Mucosa of descending colon (tissue), 3 donors: ENCODE measurements at places on chromosomes 7 and 10. TPM values are rescaled to one million over a fixed set of nuclear protein-coding genes. Genes with fewer than 3 reads are reported as not detected.

- DNase-seq = no peak
These were observed 74.1 kb downstream of the ZMYND11 start for GRCh38 chr10:209357-209756.

DNA sequence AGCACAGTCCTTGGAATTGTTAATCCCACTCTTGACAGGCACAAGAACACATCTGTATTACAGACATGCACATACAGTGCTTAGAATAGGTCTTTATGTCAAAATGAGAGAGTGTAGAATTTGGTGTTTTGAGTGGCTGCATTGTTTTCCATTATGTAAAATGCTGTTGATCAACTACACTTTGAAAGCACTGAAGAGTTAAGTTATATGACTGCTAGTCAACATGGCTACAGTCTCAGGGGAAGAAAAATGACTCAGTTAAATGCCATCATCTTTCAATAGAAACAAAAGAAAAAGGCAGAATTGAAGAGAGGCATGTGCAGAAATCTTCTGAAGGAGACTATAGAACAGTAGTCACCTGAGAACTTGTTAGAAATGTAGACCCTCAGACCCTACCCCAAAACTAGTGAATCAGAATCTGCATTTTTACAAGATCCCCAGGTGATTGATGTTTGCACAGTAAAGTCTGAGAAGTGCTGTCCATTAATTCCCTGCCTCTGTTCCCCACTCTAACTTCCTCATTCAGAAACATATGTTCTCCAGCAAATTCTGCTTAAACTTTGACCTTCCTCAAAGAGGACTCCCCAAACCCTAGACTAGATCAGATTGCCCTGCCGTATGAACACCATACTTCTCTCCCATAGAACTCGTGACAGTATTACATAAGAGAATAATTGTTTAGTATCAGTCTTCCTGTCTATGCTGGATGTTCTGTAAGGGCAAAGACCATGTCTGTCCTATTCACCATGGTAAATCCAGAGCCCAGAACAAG is 16.0 kb downstream of the SND1 start:
- DNase-seq = no peak

Gene ZC3HAV1
- 36.5 TPM for total RNA-seq

Gene TRIM73
- total RNA-seq = 5.7 TPM

DNA sequence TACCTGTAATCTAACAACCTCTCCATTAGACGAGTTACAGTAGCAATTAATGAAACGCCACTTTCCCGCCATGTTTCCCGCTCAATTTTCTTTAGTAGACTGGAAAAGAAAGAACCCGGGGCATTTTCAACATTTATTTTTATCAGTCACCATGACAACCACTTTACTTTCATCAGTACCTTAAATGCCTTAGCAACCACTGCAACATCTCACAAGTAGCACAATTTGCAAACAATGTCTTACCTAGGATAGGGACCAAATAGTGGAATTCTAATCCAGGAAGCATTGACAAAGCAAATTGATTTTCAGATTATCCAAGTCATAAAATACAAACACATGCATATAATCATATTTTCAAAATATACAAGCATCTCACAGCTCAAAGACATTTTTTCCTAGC is 221.6 kb upstream of the IMMP2L start:
- DNase-seq = no peak

- DNase-seq = no peak
These were observed 17.1 kb downstream of the CELF2 start for GRCh38 chr10:11034762-11035161.

DNA sequence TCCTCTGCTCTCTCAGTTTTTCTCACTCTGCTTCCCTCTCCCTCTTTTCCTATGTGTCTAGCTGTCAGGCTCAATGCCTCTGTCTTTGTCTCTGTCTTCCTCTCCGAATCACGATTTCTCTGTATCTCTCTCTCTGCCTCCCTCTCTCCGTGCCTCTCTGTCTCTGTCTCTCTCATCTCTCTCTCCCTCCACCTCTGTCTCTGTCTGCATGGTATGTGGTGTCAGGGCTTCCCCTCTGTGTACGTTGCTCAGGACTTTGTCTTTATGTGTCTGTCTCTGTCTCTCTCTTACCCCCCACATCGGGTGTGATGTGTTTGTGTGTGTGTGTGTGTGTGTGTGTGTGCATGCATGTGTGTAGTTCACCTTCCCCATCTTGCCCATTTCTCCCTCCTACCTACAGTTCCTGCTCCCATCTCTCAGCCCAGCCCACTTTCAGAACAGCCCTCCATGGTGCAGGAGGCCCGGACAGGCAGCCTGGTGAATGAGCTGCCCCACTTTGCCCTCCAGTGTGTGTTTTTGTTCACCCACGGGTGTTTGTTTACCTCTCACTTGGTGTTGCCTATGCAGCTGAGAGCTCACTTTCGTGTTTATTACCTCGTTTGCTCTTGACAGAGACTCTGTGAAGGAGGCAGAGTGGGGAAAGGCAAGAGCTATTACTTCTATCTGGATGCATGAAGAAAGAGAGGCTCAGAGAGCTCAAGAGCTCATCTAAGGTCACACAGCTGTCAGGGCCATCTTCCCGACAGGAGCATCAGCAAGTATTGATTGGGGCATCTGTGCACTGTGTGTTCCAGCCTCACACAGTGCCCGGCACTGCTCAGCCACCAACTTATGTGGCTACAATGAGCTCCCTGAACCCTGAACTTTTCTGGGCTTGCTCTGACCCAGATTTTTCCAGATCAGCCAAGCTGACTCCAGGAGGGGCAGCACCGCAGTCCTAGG is 163.5 kb upstream of the ZMIZ1 start:
- no peak for DNase-seq

DNA sequence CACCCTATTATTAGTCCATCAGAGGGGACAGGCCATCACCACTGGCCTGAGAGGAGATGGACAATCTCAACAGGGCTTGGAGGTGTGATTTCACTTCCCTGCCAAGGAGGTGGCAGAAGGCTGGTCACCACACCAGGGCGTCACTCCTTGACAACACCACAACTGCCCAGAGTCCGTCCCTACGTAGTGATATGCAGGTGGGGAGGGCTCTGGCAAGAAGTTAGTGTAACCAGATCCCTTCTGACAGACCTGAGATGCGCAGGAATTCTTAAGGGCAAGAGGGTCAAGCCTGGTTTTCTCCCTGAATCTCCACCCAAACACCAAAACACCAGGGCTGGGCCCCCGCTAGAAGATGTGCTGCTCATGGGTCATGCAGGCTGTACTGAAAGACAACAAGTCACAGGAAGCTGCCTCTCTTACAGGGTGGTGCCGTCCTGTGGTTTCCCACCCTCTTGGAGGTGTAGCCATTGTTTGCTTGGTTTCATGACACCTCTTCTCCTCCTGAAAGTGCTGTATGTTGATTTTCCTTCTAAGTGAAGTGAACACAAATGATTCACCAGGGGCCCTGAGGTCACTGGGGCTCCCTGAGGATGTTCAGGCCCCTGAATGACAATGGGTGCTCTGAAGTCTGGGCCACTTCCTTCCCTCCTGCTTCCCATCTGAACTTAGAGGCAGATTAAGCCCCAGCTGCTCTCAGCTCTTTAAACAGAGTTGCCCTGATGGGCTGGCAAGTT is 27.1 kb downstream of the ATXN7L1 start:
- no peak for DNase-seq

- peak; percentile 35 for DNase-seq
These were observed 10.1 kb upstream of the ADAP1 start for GRCh38 chr7:964401-965231.

DNA sequence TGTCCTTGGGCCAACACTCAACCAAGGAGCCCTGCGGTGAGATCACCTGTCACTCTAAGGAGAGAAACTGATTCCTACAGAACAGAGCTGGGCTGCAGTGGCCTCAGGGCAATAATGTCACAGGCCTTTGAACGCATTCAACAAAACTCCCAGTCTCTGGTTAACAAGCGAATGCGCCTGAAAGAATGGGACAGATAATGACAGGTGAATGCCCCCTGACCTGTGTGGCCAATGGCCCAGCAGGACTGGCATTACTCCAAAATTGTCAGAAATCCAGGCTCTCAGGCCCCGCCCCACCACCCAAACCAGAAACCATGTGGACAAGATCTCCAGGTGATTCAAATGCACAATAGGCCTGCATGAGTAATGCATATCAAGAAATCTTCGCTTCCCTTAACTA is 277.7 kb upstream of the KLF6 start:
- peak; percentile 44 for DNase-seq

Gene FAM25G
- 4.3 TPM for total RNA-seq

DNA sequence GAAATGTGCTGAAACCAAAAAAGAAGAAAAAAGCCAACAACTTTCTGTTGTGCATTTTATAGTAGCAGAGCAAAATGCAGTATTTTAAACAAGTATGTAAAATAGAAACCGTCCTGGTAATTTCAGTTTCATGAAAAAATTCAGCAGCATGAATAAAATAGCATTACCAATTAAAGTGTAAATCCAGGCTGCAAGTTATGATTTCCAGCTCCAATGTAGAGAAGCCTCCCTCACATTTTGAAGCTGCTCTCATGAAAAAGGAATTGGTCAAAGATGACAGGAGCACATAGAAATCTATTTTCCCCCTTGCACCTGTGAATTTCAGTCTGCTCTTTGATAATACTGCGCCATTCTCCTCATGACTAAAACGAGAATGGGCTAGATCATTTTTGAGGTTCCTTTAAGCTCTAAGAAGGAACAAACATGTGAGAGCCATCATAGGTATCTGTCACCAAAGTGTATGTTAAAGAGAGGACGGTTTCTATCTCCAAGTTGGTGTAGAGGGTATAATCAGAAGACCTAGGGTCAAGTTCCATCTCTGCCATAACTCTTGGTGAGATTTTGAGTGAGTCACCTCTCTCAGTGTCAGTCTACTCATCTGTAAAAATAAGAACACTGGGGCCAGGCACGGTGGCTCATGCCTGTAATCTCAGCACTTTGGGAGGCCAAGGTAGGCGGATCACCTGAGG is 107.5 kb downstream of the MTPAP start:
- no peak for DNase-seq

- no peak for DNase-seq
These were observed 134.4 kb upstream of the LYZL2 start for GRCh38 chr10:30763918-30764317.

DNA sequence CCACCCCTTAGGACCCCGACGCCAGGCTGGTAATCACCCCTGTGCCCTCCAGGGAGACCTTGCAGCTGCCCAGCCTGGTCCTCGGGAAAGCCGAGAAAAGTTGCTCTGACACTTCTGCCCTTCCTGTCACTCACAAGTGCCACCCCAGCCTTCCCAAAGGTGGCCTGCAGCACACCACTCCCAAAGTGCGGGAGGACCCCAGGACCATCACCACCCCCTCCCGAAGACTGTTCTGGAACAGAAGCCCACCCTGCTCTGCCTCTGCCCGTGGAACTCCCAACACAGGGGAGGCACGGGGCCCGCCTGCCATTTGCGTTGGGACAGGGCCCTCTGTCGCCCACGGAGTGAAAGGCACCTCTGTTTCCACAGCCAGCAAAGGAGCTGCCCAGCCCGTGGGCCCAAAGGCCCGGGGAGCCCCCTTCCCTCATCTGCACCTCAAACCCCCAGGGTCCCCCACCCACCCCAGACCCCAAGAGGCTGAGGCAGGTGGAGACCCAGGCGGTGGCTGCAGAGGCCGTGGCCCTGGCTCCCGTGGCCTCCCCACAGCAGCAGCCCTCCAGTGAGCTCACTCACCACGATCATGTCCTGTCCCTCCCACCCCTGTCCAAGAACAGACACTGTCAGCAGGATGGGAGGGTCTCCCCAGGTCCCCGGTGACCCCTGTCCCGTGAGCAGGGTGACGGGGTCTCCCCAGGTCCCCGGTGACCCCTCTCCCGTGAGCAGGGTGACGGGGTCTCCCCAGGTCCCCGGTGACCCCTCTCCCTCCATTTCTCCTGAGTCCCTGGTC is 47.8 kb upstream of the PPP2R2D start:
- DNase-seq = no peak

Gene TYW1
- 14.6 TPM for total RNA-seq

- no peak for DNase-seq
These were observed 12.1 kb upstream of the TRUB1 start for GRCh38 chr10:114925587-114926586.

DNA sequence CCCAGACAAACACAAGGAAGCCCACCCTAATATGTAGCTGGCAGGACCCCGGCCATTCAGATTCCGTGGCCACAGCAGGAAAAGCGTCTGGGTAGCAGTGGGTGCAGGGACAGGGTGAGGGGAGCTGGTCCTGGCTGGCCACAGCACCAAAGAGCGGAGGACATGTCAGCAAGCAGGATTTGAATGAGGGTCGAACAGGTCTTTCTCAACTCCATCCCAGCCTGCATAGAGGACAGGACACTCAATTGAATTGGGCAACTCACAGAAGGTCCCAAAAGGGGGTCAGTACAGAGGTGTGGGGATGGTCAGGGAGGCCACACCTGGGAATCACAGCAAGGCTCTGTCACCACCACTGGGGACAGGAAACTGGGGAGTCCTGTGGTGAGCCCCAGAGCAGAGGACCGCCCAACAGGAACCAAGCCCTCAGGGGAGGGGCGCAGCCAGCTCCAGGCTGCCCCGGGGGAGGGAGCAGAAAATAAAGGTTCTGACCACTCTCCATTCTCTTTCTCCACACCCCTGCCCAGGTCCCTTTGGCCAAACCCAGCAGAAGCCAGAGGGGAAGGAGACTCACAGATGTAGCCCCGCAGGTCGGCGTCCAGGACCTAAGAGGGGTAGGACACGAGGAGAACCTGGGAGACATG is 108.7 kb upstream of the PPP2R2D start:
- DNase-seq = no peak
